ENCODE measurements at places on chromosomes 1 and 21.

- DNase-seq, result no peak
These were observed 30.3 kb downstream of the SLC45A1 start for GRCh38 chr1:8348047-8348776.

DNA sequence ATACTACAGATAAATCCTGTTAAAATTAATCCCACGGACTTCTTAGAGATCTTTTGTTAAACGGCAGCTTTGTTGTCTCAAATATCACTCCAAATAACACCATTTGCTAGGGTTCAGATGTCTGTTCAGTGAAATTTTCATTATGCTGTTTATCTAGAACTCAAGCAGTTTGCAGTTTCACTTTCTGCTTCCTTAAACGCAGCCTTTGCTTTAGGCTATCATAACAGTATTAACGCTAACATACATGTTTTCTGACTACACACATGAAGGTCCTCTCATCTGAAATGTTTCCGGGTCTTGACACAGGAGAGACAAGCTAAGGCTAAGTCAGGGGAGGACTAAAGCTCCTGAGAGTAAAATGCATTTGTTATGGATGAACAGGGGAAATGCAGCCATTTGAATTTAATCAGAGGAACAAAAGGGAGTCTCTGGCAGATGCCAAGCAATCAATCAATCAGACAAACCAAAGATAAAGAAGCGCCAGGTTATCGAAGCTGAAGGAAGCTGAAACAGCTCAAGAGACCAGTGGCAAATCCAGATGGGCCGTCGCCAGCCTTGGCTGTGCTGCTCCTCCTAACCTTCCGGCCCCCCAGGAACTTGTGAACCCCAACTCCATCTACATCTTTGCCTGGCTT is 16.9 kb downstream of the CCSAP start:
- DNase-seq, result no peak

- DNase-seq, result no peak
These were observed 19.1 kb downstream of the IVNS1ABP start for GRCh38 chr1:185297982-185298381.

- peak; percentile 36 for DNase-seq
These were observed 14.0 kb downstream of the RHBG start for GRCh38 chr1:156383023-156383422.

DNA sequence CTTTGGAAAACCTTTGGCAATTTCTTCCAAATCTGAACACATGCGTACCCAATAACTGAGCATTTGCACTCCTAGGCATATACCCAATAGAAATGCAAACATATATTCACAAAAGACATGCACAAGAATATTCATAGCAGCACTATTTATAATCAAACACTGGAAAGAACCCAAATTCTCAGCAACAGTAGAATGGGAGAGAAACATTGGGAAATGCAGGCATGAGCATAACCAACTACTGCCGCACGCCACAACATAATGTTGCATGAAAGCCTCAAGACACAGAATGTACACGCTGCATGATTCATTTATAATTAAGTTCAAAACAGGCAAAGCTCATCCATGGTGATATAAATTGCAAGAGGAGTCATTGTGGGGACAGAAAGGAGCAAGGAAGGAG is 69.5 kb upstream of the FBXO28 start:
- no peak for DNase-seq

- DNase-seq, result no peak
These were observed at the start of gene FCN3 for GRCh38 chr1:27374362-27375086. TSS of gene FCN3 (minus strand) at chr1:27374824. CDS start at chr1:27374818, 6 bp downstream.

- DNase-seq, result no peak
These were observed 67.4 kb downstream of the LYST start for GRCh38 chr1:235799264-235799663.

- DNase-seq, result no peak
These were observed 60.7 kb downstream of the ZNF697 start for GRCh38 chr1:119587341-119587740.

- no peak for DNase-seq
These were observed 44.8 kb upstream of the ABCG1 start for GRCh38 chr21:42174173-42174572.

- DNase-seq, result no peak
These were observed 19.0 kb downstream of the DNALI1 start for GRCh38 chr1:37575692-37576091.

- no peak for DNase-seq
These were observed 9.6 kb upstream of the CYB5R1 start for GRCh38 chr1:202976633-202977032.

DNA sequence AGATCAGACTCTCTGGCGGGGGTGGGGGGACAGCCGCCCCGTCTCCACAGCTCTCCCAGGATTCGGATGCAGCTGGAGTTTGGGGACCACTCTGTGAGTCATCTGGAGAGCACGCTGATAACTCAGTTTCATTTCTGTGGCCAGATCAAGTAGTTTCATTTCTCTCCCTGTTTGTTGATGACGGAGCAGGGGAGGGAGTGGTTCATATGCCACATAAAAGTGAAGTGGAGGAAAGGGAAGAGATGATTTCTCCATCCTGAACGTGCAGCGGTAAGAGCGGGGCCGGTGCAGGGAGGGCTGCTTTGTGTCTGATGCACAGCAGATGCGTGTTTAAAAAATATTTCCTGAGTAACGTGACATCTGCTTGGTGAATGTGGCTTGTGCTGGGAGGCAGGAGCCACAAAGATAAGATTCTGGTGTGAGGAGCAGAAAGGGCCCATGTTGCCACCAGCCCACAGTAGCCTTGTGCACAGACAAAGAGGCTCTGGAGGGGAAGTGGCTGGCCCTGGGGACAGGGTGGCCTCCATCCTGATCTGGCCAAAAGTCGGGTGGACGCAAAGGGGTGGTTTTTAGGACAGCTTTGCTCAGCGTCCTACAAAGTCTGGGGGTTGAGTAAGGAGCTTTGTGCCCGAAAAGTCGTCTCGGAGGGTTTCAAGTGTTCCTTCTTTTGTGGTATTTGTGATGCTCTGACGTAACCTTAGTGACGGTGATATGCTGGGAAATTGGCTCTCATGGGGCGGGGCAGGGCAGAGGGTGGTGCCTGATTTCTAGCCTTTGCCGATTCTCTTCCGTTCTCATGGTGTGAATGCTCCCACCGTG is at the start of gene MX2:
Gene MX2, plus strand, starts transcription at position 242 of the 819 bp plus-strand sequence. CDS start 14,880 bp downstream, outside the sequence.
- DNase-seq, result peak; percentile 72

DNA sequence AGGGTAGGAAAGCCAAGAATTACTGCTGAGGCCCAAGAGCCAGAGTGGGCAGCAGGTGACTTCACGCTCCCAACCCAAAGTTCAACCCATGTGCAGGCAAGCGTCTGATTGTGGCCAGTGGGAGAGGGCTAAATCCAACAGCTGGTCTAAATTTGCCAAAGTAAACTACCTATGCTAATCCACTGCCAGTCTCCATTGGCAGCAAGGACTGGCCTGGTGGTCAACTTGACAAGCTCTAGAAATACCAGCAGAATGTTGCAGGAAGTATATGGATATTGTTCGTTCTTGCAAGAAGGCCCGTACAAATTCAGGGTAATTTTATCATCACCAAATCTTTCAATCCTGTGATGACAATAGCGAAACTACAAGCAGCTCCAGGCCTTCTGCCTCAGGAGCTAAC is 1.5 kb downstream of the TMEM63A start:
- no peak for DNase-seq

All from activated CD8-positive, alpha-beta memory T cell treated with anti-CD3 and anti-CD28 coated beads for 1 hour (primary cell).